ENCODE measurements at places on chromosomes 16 and 17.

DNA sequence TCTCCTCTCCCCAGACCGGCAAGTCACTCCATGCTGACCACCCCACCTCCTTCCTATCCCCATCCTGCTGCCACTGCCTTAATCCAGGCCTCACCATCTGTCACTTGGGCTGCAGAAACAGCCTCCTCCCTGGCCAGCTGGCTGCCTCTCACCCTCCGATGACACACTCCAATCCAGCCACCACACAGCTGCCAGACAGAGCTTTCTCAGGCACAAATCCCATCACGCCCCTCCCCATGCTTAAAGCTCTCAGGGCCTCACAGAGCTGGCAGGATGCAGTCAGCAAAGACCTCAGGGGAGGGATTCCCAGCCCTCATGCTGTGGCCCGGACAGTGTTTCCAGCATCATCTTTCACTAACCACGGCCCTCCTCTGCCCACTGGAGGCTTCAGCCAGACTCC, 13.7 kb downstream of the CAMKK1 start:
- no peak for DNase-seq

DNA sequence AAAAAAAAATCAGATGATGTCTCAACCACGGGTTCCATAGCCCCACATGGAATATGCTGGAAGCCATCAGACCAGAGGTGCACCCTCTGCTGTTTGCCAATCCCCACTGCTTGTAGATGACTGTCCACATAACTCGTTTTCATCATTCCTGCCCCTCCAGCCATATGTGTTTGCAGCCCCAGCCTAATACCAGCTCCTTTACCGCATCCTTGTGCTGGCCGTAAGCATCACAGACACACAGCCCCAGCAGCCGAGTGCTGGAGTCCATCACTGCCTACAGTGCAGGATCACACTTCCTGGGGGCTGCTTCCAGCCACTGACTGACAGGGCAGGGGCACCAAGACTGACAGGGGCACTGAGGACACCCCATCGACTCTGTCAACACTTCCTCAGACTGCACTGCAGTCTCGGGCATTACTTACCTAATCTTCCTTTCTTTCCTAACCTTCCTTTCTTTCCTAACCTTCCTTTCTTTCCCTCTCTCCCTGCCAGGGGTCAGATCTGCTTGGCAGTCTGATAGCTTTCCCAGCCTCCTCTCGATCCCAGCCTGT, 5.0 kb downstream of the RCVRN start:
- no peak for DNase-seq

DNA sequence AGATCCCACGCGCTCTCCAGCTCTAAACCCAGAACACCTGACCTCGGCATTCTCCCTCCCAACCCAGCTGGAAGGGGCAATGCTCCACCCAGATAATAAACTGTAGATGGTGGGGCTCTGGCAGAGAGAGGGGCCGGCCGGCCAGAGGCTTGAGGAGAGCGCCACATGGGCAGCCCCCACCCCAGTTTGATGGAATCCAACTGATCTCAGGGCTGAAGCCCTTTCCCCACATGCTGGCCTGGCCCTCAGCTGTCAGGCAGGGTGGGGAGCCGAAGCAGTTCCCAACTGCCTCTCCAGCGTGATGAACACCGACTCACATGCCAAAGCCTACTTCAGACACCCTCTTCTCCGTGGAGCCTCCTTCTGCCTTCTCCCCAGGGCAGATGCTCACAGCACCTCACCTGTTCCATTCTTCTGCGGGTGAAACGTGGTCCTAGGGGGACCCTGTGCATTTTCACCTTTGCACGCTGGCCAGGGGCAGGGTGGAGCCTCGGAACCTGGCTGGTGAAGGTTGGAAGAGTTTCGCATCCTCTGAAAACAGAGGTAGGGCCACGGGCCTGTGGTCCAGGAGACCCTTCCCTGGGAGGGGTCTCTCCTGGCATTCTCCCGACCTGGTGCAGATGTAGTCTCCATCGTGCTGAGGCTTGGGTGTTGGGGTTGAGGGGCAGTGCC, 65.7 kb upstream of the ZNF469 start:
- DNase-seq: no peak

DNA sequence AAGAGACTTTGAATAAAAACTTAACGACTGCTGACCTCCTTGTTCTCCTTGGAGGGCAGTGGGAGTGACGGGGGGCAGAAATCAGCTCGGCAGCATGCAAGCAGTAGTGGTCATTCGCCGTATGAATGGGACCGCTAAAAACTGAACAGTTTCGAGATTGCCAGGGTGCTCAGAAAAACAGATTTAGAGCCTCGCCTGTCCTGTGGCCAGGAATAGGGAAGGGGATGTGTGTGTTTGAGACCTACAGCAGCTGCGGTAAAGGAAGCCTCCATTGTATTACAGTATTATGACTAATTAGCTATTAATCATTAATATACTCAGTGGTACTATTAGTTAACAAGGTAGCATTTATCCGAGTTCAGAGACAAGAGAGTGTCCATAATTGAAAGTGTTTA, 670 bp upstream of the ZNF652 start:
- no peak for DNase-seq

GRCh38 chr16:81265052-81265451, 26.6 kb downstream of the BCO1 start:
- DNase-seq: no peak

DNA sequence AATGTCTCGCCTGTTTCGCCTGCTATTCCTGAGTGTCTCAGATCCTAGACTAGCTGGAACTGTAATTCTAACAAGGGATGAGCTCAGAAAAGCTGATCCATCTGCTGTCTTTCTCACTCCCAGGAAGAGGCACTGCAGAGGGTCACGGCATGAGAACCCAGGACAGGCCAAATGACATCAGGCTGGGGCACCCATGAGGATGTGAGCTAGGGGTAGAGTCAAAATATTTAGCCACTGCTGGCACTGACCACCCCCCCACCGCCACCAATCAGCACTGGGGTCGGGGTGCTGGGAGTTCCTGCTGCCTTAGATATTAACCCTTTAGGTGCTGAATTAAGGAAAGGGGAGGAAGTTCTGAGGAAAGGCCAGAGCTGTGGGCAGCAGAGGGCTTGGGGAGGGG, 112.4 kb downstream of the IRX3 start:
- DNase-seq: no peak

DNA sequence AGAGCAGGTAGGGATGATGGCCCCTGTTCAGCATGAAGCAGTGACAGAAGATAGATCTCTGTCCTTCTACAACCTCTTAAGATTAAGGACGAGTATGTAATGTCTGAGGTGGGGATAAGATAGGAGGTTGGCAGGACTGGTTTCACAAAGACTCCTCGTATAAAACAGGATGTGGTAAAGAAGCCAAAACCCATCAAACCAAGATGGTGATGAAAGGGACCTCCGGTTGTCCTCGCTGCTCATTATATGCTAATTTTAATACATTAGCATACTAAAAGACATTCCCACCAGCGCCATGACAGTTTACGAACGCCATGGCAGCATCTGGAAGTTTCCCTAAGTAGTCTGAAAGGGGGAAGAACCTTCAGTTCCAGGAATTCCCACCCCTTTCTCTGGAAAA, 27.3 kb downstream of the MIS12 start:
- no peak for DNase-seq

DNA sequence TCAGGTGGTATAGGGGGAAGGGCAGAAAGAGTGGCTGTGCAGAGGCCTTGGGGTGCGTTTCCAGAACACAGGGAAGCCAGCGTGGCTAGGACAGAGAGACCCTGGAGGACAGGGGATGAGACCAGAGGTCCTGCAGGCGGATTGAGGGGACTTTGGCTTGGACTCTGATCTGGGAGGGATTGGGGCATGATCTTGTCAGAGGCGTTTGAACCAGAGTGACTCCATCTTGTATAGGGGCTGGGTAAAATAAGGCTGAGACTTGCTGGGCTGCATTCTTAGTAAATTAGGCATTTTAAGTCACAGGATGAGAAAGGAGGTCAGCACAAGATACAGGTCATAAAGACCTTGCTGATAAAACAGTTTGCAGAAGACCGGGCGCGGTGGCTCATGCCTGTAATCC, 5.4 kb upstream of the NATD1 start:
- DNase-seq: no peak

DNA sequence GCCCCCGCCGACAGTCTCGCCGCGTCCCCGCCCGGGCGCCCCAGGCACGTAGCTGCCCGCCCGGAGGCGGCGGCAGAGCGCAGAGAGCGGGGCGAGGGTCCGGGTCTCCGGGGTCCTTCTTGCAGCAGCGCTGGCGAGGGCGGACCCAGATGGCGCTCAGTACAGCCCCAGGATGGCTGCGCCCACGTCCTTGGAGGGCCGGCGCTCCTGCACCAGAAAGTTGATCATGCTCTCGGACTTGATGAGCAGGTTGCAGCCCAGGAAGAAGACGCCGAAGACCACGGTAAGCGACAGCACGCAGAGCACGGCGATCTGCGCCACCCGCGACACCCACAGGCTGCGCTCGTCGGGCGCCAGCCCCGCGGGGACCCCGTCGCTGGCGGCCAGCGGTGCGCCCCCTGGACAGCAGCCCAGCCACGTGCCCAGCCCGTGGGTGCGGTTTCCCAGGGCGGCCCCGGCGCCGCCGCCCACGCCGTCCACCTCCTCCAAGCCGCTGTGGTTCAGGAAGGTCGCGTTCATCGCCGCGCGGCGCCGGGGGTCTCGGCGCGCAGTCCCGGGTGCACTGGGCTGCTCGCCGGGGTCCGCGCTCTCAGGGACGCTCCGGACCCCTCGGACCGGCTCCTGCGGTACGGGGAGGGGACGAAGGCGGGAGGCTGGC, 435 bp downstream of the RPRML start:
- no peak for DNase-seq

GRCh38 chr16:10386517-10387100, 748 bp downstream of the ATF7IP2 start:
- DNase-seq: no peak

DNA sequence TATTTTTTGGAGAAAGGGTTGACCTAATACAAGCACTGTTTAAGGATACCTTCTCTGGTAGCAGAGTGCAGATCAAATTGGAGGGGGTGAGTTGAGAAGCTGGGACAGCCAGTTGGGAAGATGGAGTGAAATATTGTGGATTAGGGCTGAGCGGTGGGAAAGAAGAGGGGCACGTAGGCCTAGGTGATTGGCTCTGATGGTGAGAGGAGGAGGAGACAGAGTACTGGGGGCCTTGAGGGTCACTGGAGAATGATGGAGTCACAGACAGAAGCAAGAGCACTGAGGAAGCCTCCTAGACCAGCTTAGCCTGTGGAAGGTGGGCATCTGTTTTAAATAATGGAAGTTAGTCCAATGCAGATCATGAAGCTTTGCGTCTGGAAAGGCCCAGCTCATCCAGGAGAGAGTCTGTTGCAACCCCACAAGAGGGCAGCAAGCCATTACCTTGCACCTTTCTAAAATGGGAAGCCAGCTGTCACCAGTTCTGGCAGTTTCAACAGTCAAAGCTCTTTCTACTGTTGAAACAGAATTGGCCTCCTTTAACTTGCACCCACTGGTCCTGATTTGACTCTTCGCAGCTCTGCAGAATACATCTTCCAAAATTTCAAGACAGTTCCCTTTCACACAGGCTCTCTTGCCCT, 11.8 kb downstream of the SLC9A5 start:
- DNase-seq: no peak

DNA sequence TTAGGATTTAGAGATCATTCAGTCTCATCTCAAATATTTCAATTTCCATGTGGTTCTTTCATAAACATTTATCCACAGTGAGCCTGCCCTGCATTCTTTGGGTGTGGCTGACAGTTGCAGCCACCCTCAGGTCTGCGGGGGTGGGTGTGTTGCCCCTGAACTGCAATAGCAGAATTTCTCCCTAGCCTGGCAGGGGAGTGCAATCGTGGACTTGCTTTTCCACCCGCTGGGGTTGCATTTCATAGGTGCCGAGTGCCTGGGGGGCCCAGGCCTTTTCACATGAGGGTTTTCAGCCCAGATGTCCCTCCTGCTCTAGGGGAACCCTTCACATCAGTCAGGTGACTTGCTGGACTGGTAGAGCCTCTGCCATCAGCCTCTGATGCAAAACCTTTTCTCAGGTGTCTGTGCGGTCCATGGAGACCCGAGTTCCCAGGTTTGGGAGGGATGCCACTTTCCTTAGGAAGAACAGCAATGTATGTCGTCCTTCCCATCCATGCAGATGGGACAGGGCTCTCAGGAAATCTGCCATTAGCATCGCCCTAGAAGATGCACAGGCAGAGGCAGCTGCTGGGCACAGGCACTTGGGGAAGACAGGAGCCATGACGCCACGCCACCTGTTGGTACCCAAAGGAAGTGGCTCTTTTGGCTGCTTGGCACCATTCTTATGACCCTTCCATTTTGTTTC, 2.4 kb upstream of the USP36 start:
- DNase-seq: peak; percentile 41

- no peak for DNase-seq
Observed at GRCh38 chr17:75088465-75089417, 987 bp downstream of the SLC16A5 start.

DNA sequence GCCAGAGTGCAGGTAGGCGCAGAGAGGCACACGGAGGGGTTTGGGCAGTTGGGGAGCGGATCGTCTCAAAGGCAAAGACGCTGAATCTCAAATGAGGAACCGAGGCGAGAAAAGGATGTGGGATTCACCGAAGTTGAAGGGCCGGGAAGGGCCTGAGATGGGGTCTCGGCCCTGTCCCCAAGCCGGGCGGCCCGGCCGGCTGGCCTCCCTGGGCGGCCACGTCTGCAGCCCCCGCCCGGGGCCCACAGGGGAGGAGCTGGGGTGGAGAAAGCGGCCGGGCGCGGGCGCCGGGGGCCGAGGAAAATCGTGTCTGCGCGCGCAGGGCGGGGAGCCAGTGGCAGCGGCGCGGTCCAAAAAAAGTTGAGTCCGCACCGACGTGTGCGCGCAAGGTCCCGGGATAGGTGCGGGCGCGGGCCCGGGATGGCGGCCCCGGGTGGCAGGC, 458 bp downstream of the SLC12A4 start:
- no peak for DNase-seq

DNA sequence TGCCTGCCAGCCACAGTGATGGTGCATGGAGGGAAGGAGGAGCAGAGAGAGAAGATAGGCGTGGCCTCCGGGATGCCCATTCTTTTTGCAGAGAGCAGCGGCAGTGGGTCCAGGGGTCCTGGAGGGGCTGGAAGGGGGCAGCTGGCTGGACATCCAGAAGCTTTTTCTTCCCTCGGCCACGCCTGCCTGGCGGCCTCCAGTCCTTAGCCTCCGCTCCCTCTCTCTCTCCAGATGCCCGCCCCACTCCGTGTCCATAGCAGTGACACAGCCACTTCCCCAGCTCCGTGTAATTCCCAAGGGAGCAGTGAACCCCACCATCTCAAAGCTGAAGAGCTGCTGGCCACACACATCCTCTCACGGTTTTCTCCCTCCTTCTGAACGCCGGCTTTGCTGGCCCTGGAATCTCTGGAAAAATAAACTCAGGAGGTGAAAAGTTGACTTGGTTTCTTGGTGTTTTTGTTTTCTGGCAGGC, 26.3 kb upstream of the CDC42EP4 start:
- no peak for DNase-seq

Measured in NCI-H1105 treated with DMSO at 0.1 percent for 48 hours (cell line).